ENCODE measurements at places on chromosomes 5 and 9. TPM values are rescaled to one million over a fixed set of nuclear protein-coding genes. Genes with fewer than 3 reads are reported as not detected.

CNTFR gene
- not detected for total RNA-seq

TAF1L gene
- total RNA-seq, result 0.12 TPM

DMGDH gene
- total RNA-seq, result not detected

BHMT2 gene
- not detected for total RNA-seq

GBGT1 gene
- 3.6 TPM for total RNA-seq

CER1 gene
- total RNA-seq, result not detected

GRCh38 chr9:105218673-105219072, 25.8 kb upstream of the SLC44A1 start:
- no peak overlapping the region for H3K4me3 ChIP-seq
- no peak for DNase-seq
- no peaks in the 10 kb centered on the region for H3K27me3 ChIP-seq
- no peak overlapping the region for H3K27ac ChIP-seq

- no peaks in the 10 kb centered on the region for H3K27me3 ChIP-seq
- H3K4me3 ChIP-seq, result no peak overlapping the region
- no peak overlapping the region for H3K27ac ChIP-seq
- no peak for DNase-seq
Measured at GRCh38 chr5:20359377-20359776, 371.4 kb upstream of the CDH18 start.

DNA sequence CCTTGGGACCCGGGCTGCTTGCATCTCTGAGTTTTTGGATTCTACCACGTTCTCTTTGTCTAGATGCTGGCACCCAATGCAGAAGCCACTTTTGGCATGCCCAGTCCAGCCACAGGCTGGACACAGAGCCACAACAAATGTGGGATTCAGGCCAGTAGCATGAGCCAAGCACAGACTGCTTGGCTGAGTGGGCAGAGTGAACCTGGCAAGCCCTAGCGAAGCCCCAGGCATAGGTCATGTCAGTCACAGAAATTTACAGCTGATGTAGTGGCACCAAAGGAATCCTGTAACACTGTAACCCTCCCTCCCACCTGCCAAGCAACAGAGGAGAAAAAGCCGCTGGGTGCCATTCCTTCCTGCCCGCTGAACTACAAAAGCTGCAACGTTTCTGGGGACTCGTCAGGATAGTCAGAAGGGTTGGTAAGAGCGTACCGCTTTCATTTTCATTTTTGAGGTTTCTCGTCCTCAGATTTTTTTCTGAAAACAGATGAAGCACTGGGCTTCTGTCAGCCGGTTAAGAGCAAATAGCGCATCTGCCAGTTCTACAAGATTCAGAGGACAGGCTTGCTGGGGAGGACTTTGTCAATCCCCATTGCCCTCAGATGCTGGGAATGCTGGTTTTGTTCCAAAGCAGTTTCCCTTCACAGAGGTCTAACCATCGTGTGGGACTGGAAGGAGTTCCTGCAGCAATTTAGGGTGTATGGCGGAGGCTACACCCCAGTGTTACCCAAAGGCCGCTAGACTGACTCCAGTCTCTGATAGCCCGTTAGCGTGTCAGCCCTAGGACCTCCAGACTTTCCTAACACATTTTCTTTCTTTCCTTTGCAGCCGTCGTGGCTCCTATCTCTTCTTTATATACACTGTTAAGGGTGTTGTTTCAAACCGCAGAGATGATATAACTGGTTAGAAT, 399.0 kb downstream of the HTR1A start:
- no peak for DNase-seq
- no peaks in the 10 kb centered on the region for H3K4me1 ChIP-seq
- no peaks in the 10 kb centered on the region for H3K27me3 ChIP-seq

DNA sequence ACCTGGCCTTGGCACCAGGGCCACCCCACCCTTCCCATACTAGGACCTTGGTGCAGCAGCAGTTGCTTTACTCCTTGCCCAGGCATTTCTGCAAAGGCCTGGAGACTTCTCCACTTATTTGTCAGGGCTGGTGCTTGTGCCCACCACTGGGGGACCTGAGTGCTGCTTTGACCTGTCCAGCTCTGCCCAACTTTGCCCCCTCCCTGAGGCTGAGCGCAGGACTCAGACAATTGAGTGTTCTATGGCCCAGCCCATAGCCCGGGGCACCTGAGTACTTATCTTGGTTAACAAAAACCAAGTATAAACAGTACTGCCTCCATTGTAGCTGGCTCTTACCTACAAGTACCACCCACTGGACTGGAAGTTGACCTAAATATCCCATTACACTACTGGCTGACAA, 406.1 kb upstream of the CHD1 start:
- DNase-seq, result no peak
- no peaks in the 10 kb centered on the region for H3K4me1 ChIP-seq
- H3K36me3 ChIP-seq, result no peaks in the 10 kb centered on the region
- no peaks in the 10 kb centered on the region for H3K27me3 ChIP-seq
- H3K4me3 ChIP-seq, result no peak overlapping the region

DNA sequence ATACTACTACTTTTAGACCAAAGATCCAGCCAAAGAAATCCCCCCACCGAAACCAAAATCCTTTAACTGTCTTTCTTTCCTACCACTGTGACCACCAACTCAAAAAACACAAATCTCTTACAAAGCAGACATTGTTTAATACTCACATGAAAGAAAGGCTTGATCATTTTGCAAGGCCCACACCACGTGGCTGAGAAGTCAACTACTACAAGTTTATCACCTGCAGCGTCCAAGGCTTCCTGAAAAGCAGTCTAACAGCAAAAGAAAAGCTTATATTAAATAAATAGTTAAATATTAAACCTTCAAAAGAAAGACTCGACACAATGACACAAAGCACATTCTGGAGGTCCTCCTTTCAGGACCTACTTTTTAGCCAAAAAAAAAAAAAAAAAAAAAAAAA, 5.1 kb downstream of the TXN start:
- H3K27ac ChIP-seq, result no peak overlapping the region
- no peak for DNase-seq
- H3K4me1 ChIP-seq, result peaks cover 33% of the 10 kb centered on the region
- H3K27me3 ChIP-seq, result no peaks in the 10 kb centered on the region

DNA sequence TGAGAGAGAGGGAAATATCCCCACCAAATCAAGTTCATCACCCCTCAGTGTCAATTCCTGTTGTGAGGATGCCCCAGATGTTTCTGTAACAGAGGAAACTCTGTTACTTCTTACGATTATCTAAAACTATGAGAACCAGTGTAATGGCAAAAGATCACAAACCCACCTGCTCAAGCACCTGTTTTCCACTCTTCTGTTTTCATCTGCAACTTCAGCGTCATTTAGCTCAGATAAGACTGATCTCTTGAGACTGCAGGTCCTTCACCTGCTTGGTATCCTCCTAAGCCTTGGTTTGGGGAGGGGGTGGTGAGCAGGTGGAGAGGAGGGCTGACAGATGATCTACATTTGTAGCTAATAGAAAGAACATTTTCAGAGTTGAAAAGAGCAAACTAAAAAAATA, 229.3 kb downstream of the SLF1 start:
- DNase-seq, result no peak
- H3K4me1 ChIP-seq, result no peaks in the 10 kb centered on the region
- H3K27me3 ChIP-seq, result no peaks in the 10 kb centered on the region
- no peaks in the 10 kb centered on the region for H3K36me3 ChIP-seq

- no peak overlapping the region for H3K4me3 ChIP-seq
- DNase-seq, result no peak
- H3K36me3 ChIP-seq, result no peaks in the 10 kb centered on the region
- H3K27me3 ChIP-seq, result no peaks in the 10 kb centered on the region
- no peak overlapping the region for H3K27ac ChIP-seq
Measured at GRCh38 chr5:125002727-125003598, 256.5 kb upstream of the ZNF608 start.

GRCh38 chr5:30401479-30402058, 791.9 kb upstream of the CDH6 start:
- H3K27me3 ChIP-seq, result no peaks in the 10 kb centered on the region
- H3K4me3 ChIP-seq, result no peak overlapping the region
- H3K27ac ChIP-seq, result no peak overlapping the region
- no peaks in the 10 kb centered on the region for H3K4me1 ChIP-seq
- no peak for DNase-seq

DNA sequence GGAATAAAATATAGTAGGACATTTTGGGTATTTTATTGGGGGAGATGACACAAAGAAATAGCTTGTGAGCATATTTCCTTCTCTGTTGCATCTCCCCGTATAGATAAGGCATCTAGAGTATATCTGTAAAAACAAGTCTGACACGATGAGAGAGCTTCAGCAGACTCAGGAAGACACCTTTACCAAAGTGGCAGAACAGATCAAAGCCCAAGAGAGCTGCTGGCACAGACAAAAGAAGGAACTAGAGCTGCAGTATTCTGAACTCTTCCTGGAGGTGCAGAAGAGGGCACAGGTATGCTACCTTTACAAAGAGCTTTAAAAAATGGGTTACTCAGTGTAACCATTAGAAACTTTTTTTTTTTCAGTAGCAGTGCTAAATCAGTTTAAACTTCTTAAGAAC, 176.7 kb downstream of the CCDC171 start:
- H3K27ac ChIP-seq, result no peak overlapping the region
- no peak for DNase-seq
- H3K36me3 ChIP-seq, result no peaks in the 10 kb centered on the region
- H3K4me1 ChIP-seq, result no peaks in the 10 kb centered on the region

DNA sequence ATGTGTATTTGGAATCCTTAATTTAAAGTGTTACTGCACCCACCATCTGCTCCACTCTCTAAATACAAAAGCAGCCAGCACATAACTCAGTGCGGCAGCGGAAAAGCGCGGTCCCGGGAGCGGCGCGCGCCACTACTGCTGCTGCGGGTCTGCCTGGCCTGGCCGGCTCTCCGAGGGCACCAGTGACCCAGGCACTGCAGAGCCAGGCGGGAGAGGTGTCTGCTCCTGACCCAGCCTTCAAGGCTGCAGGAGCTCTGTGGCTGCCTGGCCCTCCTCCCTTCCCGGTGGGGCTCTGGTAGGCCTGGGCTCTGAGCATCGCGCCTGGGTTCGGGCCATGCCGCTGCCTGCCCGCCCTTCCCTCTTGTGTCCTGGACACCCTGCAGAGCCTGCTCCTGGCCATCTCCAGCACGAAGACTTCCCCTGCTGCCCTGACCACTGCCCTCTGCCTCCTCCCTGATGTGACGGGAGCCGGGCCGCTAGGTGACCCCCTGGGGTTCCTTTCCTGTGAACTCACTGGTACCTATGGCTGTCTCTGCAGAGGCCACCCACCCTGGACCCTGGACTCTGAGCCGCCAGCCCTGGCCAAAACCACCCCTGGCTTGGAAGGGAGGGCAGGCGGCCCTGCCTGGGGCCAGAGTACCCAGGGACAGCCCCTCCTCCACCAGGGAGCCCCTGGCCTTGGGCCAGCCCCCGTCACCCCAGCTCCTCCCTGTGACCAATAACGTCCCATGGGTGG, 32.8 kb upstream of the UBAC1 start:
- H3K27ac ChIP-seq, result no peak overlapping the region
- H3K36me3 ChIP-seq, result no peaks in the 10 kb centered on the region
- H3K27me3 ChIP-seq, result no peaks in the 10 kb centered on the region
- no peak overlapping the region for H3K4me3 ChIP-seq
- H3K4me1 ChIP-seq, result peaks cover 31% of the 10 kb centered on the region
